ENCODE measurements at places on chromosomes 7 and 10.

- no peak for DNase-seq
Observed at GRCh38 chr7:76009672-76010600, 15.5 kb upstream of the TMEM120A start.

- DNase-seq = no peak
Observed at GRCh38 chr7:148031811-148032210, 558.8 kb upstream of the C7orf33 start.

DNA sequence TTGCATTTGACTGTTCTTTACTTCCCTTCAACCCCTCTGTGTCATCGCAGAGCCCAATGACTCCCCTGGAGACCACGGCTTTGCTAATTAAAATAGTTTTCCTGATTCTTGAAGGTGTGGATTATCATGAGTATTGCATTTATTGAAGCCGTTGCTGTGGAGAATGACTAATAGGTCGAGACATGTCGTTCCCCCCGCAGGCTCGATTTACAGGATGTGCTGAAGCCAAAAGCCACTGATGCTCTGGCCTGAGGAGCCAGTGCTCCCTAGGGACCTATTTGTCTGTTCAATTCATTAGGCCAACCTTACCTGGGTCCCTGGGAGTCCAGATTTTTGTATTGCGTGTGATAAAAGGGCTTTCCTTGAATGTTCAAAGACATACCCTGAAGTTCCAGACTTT is 102.3 kb downstream of the NPTX2 start:
- no peak for DNase-seq

DNA sequence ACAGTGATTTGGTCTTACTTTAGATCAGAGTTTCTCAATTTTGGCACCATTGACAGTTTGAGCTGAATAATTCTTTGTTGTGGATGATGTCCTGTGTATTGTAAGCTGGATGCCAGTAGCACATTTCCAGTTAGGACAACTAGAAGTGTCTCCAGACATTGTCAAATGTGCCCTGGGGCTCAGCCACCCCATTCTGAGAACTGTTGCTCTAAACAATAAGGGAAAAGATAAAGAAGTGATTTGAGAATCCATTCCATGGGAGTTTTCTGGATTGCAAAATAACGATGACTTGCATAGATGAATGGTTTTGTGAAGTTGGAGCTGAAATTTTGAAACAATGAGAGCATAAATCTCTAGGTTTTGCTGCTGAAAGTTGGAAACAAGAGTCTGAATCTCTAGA is 44.6 kb downstream of the NUP205 start:
- DNase-seq = no peak

DNA sequence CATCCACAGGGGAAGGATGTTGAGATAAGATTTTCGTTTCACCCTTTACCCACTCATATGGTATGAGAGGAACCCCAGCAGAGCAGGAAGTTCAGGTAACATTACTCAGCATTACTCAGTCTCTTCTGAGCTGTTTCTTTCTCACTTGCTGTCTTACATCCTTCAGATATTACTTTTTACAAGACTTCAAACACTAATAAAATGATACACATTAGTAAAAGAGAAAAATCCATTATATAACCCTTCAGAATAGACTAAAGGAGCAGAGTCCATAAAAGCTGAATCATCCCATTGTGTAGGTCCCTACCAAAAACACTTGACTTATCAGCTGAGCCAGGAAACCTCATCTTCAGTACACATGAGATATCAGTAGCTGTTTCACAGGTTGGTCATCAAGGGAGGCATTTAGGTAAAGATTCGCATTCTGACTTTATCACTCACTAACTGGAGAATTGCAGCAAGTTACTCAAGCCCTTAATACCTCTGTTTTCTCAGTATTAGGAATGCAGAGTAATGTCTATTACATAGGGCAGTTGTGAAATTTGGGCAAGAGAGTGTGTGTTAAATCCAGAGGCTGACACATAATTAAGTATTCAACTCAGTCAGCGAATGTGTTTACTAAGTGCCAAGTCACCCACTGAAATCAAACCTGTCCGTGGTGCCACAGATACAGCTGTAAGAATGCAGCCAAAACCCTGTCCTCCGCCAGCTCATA is 44.7 kb downstream of the KLF6 start:
- no peak for DNase-seq

DNA sequence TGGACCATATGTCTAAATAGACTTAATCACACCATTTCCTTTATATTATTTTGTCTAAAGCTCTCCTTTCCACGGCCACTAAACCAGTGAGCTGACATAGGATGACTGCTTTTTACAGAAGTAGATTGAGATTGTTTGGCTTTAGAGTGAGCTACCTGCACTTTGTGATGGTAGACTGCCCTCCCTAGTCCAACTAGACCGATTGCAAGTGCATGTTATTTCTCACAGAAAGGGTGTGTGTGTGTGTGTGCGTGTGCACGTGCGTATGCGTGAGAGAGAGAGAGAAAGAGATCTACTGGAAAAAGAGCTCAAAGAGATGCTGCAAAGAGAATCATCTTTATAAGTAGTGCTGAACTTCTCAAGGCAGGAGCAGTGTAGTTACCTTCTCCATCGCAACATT is 60.7 kb downstream of the VCL start:
- no peak for DNase-seq

DNA sequence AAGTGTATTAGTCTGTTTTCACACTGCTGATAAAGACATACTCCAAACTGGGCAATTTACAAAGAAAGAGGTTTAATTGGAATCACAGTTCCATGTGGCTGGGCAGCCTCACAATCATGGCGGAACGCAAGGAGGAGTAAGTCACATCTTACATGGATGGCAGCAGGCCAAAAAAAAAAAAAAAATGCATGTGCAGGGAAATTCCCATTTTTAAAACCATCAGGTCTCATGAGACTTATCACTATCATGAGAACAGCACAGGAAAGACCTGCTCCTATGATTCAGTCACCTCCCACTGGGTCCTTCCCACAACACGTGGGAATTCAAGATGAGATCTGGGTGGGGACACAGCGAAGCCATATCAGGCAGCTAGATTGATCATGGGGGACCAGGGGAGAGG is 136.8 kb downstream of the EXOC4 start:
- DNase-seq = no peak

GRCh38 chr7:98988641-98989040 is 110.3 kb downstream of the TRRAP start:
- no peak for DNase-seq

DNA sequence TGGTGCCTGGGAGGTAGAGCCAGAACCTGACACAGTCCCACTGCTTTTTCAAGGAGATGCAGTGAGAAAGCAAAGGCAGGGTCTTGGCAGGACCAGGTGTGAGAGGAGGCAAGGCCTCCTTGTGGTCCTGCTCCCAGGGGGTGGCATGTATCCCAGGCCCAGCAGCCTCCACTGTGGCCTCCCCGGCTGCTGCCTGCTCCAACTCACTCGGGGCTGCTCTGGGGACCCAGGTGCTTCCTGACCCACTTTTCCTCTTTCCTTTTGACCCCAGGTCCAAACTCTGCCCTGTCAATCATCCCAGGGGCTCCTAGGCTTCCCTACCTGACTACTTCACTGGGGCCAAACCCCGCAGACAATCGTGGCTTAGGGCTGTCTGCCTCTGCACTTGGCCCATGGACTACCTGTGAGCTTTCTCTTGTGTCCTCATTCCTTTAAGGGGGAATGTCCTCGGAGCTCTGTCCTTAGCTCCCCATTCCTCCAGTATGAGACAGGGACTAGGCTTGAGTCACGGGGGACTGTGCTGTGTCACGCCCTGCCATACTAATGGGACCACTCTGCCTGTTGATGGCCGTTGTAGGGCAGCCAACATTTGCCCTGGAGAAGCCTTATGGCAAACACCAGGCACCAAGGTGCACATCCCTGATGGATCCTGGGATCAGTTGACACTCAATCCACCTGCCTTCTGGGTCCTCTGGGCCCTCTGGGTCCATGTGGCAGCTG is 1.1 kb upstream of the AEBP1 start:
- no peak for DNase-seq

DNA sequence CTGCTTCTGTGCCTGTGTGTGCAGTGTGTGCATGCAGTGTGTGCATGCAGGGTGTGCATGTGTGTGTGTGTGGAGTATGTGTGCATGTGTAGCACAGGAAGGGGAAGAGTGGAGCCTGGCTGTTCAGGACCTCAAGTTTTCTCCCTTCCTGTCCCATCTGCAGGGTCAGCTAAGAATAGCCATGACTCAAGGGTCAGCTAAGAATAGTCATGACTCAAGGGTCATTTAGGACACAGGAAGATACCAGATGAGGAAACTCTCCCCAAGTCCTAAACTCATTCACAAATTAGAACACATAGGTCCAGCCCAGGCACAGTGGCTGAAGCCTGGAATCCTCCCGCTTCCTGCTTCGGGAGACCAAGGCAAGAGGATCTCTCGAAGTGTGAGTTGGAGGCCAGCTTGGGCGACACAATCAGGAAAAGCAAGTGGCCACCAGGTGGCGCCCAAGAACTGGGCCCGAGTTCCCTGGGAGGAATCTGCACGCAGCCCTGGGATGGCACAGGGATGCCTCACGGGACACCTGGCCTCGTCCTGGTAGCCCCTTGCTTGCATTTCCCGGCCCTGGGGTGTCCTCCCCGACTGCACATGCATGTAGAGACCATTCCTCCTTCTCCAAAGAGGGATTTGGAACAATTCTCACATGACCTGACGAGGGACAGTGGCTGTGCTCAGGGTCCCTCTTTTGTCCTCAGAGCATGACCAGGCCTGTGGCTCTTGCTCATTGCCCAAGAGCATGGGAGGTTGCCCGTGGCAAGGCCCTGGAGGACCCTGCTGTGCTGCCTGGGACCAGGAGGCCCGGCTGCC is 21.4 kb upstream of the VOPP1 start:
- DNase-seq = no peak

GRCh38 chr10:78405231-78405630 is 371.6 kb downstream of the RPS24 start:
- DNase-seq = no peak

DNA sequence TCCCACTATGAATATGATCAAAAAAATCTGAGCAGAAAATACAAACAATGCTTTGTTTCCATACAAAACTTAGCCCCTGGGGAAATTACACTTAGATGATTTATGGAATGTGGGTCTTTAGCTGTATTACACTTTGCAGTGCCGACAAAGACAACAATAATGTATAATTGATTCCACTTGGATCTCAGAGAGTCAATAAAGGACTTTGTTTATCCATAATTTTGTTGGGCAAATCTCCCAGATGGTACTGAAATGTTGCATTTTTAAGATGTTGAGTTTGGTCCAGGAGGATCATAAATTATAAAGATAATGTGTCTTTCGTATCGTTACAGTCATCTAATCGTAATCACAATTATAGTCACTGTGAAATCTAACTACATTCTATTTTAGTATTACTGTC is 66.9 kb upstream of the DOCK1 start:
- no peak for DNase-seq

GRCh38 chr7:69283421-69283820 is 314.9 kb upstream of the AUTS2 start:
- no peak for DNase-seq

DNA sequence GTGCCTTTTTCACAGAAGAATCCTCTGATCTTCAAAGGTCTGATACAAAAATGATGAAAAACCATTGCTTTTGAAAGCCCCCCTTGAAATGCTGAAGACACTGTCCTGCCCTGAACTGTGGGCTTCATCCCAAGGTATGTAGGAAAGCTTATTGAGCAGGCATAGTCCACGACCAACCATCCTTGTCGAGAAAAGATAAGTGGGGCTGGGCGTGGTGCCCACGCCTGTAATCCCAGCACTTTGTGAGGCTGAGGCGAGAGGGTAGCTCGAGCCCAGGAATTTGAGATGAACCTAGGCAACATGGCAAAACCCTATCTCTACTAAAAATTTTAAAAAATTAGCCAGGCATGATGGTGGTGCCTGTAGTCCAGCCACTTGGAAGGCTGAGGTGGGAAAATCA is 25.6 kb downstream of the TACR2 start:
- DNase-seq = no peak

- DNase-seq = no peak
Observed at GRCh38 chr10:72264536-72264935, 9.2 kb upstream of the DDIT4 start.

GRCh38 chr7:144834641-144835144 is 1.2 kb downstream of the TPK1 start:
- no peak for DNase-seq

- DNase-seq = no peak
Observed at GRCh38 chr7:30276203-30276900, 8.0 kb upstream of the ZNRF2 start.

DNA sequence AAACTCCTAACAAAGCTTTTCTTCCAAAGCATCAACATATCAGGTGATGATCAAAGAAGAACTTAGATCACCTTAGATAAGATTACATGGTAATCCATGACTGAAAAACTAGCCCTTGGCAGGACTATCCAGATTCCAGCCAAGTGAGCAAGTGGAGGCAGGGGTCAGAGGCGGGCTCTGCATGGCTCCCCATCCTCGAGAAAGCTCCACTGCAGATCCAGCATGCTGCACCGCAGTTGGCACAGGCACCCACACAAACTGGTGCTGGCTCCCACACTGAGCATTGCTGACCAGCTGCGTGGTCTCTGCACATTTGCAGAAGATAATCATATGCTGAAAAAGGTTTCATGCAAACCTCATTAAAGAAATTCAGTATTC is 10.1 kb downstream of the PSAP start:
- DNase-seq = no peak

- no peak for DNase-seq
Observed at GRCh38 chr7:142669074-142669654, 80.1 kb upstream of the PRSS1 start.

DNA sequence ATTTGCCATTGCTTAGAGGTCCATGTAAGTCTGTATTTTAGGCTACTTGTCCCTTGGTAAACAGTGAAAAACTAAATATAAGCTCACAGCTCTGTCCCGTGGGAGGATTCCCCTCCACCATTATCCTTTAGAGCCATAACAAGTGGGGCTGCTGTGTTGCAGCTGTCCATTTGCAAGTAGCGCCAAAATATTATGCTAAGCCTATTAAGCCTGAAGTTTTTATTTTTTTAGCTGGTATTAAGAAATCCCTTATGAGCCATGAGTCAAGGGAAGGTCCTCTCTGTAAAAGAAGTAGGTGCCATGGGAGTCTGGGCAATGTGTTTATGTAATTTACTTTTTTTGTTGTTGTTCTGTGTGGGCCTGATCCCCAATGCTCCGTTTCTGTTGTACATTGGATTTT is 183.9 kb downstream of the THSD7A start:
- no peak for DNase-seq

GRCh38 chr7:84452618-84453017 is 258.0 kb upstream of the SEMA3A start:
- no peak for DNase-seq

DNA sequence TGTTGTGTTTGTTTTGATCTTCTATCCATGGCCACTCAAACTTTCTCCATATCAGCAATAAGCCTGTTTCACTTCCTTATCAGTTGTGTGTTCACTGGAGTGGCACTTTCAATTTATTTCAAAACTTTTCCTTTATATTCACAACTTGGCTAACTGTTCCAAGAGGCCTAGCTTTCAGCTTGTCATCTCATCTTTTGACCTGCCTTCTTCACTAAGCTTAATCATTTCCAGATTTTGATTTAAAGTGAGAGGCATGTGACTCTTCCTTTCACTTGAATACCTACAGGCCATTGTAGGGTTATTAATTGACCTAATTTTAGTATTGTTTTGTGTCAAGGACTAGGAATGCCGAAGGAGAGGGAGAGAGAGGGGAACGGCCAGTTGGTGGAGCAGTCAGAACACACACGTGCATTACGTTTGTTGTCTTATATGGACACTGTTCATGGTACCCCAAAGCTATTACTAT is 5.5 kb upstream of the GNAT3 start:
- no peak for DNase-seq

- no peak for DNase-seq
Observed at GRCh38 chr7:157553256-157553655, 216.5 kb downstream of the DNAJB6 start.

All from cortex of kidney (tissue), 1 donor.